Fibroblast of pulmonary artery (primary cell): ENCODE measurements at places on chromosomes 1 and 21.
A peak's percentile ranks its signal among the peaks of the same experiment; 100 is the strongest.

GRCh38 chr1:207836591-207837347, 74.2 kb downstream of the CD34 start:
- no peak for DNase-seq

- no peak for DNase-seq
These were observed 26.7 kb downstream of the DMBX1 start for GRCh38 chr1:46516200-46516950.

DNA sequence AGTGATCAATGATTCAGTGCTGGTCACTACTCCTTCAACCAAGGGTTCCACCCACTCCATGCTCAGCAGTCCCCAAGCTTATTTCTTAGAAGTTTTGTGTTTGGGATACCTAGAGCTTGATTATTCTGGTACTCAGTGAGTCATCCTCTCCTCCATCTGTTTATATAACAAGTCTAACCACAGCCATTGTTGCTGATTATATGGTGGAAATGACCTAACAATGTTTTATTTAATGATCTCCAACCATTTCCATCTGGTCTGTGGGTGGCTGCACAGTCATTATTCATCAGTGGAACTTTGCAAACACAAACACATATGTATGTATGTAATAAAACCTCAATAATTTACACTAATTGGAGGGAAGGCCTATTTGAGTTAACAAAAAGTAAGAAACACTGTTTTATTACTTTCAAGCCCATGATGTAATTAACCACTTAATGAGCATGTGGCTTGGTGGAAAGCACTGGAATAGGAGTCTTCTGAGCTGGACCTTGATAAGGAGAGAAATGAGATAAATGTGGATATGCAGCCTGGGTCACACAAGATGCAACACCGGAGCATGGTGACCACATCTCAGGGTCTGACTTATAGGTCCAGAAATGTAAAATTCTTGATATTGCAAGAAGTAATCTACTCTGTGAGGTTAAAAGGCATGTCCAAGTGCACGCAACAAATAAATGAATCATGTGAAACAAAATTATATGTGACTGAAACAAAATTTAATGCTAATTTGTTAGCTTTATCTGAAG, 99.0 kb upstream of the WLS start:
- DNase-seq = peak; percentile 80

GRCh38 chr1:29157269-29157601, 24.5 kb downstream of the SRSF4 start:
- DNase-seq = no peak

DNA sequence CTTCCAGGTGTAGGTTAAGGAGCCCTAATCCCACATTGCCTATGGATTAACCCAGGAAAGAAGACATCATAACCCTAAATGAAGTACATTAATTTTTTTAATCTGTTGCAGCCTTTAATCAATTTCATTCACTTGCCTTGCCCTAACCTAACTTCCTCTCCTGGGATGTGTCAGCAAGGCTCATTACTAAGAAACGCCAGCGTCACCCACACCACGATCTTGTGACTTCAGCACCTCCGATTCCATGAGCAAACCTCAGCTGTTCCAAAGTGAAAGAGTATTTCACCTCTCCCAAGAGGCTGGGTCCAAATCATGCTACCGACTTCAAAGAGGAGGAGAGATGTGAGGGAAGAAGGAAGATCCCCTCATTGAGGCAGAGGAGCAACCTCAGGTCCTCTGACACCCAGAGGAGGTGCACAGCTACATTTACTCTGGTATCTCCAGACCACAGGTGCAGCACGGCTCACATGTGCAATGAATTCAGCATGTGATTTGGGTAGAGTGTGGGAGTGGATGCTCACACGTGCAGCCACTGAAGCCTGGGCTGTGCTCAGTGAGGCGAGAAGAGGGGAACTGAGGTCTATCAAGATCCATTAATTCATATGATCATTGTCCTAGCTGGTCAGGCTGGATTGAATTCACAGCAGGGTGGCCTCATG, 134.1 kb downstream of the SLC30A10 start:
- no peak for DNase-seq

DNA sequence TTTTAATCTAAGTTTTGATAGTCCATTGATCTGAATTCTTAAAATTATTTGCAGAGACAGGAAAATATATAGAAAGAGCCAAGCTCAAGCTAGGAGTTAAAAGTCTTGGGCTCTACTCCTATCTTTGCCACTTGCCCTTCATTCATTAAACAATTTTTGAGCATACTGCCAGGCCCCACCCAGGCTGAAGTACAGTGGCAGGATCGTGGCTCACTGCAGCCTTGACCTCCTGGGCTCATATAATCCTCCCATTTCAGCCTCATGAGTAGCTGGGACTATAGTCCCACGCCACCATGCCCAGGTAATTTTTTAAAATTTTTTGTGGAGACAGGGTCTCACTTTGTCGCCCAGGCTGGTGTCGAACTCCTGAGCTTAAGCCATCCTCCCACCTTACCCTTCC, 8.2 kb downstream of the TRMT13 start:
- DNase-seq = no peak

DNA sequence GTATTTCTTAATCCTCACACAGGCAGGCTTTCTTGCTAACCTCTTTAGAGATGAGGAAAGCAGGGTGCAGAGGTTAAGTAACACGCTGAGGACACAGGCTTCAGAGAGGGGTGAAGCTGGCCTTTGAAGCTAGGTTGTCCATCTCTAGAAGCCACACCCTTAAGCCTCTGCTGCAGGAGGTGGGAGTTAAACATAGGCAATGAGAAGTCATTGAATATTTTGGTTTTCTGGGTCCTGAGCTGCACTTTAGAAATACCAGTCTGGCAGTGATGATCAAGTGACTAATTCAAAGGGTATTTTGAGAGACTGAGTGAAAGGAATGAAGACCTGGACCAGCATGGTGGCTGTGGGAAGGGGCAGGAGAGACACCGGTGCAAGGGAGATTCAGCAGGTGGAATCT, 9.9 kb downstream of the KCNJ15 start:
- peak; percentile 25 for DNase-seq

- DNase-seq = no peak
These were observed 97.3 kb upstream of the BEND5 start for GRCh38 chr1:48873944-48874343.

DNA sequence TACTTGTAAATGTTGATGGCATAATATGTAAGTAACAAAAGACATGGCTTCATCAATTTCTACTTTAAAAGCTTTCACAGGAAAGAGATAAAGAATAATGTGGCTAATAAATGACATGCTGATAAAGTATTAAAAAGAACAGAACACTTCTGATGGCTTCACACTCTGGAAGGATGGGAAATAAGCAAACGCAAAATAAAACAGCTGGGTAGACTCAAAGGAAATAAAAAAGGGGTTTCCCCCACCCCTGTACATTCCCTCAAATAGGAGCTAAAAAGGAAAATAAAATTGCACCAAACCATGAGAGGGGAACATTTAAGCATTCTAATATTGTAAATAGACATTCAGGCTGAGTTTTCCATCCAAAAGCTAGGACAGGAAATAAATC, 27.0 kb upstream of the DYRK1A start:
- peak; percentile 57 for DNase-seq

DNA sequence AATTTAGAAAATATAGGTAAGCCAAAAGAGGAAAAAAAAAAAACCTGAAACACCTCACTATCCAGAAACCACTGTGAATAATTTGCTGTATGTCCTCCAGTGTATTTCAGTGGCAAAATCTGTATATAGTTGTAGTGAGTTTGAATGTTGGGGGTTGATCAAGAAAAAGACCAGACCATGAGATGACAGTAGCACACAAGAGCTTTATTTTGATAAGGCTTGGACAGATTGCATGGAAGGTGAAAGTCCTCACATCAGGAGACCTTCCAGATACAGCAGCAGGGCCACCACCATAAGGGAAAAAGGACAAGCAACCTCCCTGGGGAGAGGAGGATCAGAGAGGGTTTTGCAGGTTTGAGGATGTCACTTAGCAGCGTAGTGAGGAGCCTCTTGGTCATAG, 16.2 kb upstream of the C1orf115 start:
- no peak for DNase-seq

GRCh38 chr1:155256058-155256852, 972 bp upstream of the ENTREP3 start:
- DNase-seq = no peak

GRCh38 chr1:39835935-39836594, 47.2 kb downstream of the TRIT1 start:
- DNase-seq = no peak

GRCh38 chr1:8031176-8031785, 5.2 kb upstream of the ERRFI1 start:
- peak; percentile 84 for DNase-seq

GRCh38 chr1:22142315-22143064, 407 bp downstream of the WNT4 start:
- DNase-seq = no peak

- no peak for DNase-seq
These were observed 59.1 kb downstream of the EIF4G3 start for GRCh38 chr1:21117597-21118001.

- DNase-seq = no peak
These were observed 248.6 kb upstream of the DEPDC1 start for GRCh38 chr1:68745451-68745850.

- DNase-seq = no peak
These were observed 54.3 kb upstream of the LGALS8 start for GRCh38 chr1:236469466-236469865.

DNA sequence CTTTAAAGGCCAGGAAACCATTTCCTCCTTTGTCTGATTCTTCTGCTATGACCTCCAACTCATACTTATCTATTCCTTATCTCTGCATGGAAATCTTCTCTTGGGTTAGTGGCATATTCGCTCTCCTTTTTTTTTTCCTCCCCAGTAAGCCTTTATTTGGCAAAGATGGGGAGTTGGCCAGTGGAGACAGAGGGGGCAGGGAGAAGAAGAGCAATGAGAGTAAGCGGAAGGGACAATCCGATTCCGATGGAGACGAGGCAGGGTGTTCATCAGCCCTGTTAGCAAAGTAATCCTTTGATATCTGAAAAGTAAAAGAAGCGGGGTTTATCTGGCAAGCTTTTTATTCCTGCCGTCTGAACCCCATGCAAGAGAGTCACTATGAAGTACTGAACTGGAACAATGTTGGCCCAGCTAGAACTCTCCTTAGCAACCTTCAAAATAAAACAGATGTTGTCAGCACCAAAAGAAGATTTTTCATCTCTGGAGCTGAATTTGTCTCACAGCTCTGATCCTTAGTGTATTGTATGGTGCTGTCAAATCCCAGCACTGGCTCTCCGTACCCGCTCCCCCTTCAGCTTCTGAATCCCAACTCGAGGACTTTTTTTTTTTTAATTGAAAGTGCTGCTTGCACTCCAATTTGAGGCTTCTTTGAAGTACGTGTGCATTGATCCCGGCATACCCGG, 40.9 kb downstream of the PTGFRN start:
- peak; percentile 77 for DNase-seq

GRCh38 chr1:60132108-60132507, 58.5 kb upstream of the C1orf87 start:
- DNase-seq = no peak

- DNase-seq = no peak
These were observed 42.8 kb downstream of the GRIK3 start for GRCh38 chr1:36991551-36991950.
